ENCODE measurements at places on chromosomes 7 and 10.

DNA sequence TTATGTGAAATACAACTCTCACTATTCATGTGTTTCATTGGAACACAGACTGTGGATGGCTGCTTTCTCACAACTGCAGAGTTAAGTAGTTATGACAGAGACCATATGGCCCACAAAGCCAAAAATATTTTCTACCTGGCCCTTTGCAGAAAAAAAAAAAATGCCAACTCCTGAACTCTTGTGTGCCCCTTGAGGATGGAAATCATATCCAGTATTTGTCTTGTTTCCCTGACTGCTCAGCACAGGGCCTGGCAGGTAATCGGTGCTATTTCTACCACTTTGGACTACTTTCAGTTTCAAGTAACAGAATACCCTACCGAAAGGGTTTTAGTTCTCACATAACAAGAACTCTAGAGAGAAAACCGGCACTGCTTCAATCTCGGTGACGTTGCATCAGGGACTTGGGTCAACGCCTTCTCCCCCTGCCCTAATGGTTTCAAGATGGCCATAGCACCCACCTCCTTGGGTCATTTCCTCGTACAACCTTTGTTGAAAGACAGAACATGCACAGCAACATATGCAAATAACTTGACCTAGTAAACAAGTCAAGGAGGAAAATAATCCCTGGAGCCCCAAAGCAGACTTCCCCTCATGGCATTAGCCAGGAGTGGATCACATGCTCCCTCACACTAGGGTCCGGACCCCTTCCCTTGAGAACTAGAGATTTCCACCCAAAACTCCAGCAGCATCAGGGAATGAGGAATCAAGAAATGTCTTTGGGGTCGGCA is 11.8 kb upstream of the GPNMB start:
- DNase-seq = no peak

- no peak for DNase-seq
Measured at GRCh38 chr7:106569500-106569929, 91.4 kb downstream of the CCDC71L start.

- DNase-seq = peak; percentile 84
Measured at GRCh38 chr10:70481831-70482530, 3.4 kb downstream of the PALD1 start.

DNA sequence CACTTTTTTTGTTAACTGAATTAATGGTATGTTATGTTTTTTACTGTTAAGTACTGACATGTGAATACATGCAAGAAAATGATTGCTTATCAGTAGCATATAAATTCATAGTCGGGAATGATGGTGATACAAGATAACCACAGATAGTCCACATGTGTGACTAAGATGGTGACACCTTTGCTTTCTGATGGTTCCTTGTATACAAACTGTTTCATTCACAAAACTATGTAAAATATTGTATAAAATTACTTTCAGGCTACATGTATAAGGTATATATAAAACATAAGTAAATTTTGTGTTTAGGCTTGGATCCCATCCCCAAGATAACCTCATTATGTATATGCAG is 10.0 kb downstream of the CISD1 start:
- DNase-seq = no peak

- DNase-seq = no peak
Measured at GRCh38 chr7:63042730-63043511, 955.7 kb upstream of the ZNF722 start.

DNA sequence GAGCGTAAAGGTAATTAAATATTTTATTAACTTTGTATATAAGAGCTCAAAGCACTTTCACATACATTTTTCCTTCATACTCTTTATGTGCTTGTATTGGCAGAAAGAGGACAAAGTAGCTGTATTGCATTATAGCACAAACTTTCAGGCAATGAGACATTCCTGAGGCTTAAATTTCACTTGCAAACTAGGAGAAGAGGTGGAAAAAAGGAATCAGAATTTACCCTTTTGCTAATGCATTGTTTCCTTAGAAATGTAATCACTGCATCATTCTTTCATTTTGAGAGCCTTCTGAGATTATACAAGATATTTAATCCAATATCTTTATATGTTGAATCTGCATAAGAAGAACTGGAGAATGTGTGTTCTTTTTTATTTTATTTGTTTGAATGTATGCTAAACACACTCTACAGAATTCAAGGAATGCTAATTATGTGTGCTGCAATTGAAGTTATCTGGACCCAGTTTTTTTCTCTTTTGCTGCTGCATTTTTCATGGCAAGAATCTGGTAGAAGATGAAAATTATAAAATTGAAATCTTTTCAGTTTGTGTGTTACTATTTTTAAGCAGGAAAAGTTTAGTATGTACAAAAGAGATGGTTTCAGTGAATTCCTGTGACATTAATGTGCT is 185.1 kb downstream of the NXPH1 start:
- DNase-seq = no peak

DNA sequence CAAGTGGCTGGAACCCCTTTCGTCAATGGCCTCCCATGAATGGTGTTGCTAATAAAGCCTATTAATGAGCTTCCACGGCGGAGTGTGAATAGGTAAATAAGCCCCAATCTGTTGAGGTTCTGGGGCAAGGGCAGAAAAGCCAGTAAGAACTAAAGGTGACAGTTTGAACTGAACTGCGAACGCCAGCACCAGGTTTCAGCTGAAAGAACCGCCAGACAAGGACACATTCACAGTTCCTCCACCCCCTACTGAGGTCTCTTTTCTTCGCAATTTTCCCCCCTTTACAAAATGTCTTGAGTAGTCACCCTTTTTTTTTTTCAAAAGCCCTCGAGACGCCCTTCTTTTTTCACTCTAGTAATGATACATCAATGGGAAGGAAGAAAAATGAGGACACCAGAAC is 2.4 kb upstream of the FGFR2 start:
- no peak for DNase-seq

DNA sequence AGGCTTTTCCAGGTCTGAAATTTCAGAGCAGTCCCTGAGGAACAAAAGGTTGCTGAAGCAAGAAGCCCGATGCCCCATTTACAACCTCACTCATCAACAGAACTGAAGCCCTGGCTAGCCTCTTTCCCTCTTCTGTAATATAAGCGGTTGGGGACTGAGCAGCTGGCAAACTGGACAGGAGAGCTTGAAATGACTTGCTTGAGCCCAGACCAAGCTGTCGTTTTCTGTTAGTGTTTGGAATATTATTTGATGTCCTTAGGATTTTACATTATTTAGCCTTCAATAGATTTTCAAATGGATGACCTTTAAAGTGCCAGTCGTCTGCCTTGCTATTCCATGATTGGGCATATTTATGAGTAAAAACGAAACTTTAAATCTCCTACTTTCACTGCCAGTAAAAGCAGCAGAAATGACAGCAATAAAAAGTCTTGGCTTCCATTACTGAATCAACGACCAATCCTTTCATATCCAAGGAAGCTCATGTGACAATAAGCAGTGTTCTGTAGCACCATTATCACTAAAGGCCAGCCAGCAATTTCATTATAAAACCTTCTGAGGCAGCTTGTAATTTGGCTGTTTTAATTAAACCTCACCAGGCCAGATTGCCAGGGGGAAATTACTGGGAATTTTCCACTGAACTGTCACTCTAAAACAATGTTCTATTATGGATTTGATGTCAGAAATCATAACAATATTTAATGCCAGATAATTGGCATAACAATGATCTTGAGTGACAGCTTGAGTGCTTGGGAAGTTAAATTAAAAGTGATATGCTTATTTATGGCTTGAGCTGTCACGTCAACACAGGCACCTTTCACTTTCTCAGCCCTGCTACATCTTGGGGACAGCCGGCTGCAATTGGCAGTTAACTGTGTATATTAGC is 85.9 kb downstream of the LSMEM1 start:
- no peak for DNase-seq

- DNase-seq = no peak
Measured at GRCh38 chr10:6617309-6618076, 37.4 kb upstream of the PRKCQ start.

GRCh38 chr10:95196046-95196445 is 2.0 kb downstream of the ACSM6 start:
- DNase-seq = no peak

DNA sequence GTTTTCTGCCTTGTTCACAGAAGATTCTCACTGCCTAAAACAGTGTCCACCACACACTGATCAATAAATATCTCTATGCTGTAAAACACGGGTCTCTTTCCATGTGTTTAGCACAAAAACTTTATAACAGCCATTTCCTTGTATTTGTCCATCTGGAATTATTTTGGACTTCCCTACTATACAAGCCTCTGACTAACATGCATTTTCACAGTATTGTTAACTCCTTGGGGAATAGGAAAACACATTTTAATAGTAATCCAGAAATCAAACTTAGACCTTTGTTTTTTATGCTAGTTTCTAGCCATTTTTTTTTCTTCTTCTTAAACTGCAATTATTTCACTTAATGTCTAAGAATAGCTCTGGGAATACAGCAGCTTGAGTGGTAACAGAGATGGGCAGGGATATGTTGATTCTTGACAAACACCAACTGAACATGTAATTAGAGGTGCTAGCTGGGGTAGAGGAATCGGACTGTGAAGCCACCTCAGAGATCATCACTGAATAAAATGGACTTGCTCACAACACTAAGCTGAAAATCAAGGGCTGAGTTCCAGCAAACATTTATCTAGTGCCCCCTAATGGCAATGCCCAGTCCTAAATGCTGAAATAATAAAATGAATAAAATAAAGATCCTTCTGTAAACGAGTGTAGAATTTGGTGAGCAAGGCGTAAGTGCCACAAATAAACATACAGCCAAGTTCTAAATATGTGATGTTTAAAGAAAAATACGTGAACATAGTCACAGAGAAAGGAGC is 593.1 kb downstream of the SORCS1 start:
- peak; percentile 28 for DNase-seq

- peak; percentile 74 for DNase-seq
Measured at GRCh38 chr10:69801434-69802315, at the start of gene COL13A1. Gene COL13A1, plus strand, starts transcription at chr10:69801906. Its CDS starts 518 bp downstream, at chr10:69802424.

- DNase-seq = peak; percentile 47
Measured at GRCh38 chr7:158431941-158432347, 155.7 kb downstream of the PTPRN2 start.

- DNase-seq = no peak
Measured at GRCh38 chr10:1102831-1103230, 46.6 kb downstream of the WDR37 start.

GRCh38 chr10:126013489-126014281 is 117.3 kb downstream of the FANK1 start:
- DNase-seq = no peak

- no peak for DNase-seq
Measured at GRCh38 chr7:8305625-8306388, 43.8 kb upstream of the ICA1 start.

- no peak for DNase-seq
Measured at GRCh38 chr10:103949728-103950127, 17.2 kb upstream of the SLK start.

DNA sequence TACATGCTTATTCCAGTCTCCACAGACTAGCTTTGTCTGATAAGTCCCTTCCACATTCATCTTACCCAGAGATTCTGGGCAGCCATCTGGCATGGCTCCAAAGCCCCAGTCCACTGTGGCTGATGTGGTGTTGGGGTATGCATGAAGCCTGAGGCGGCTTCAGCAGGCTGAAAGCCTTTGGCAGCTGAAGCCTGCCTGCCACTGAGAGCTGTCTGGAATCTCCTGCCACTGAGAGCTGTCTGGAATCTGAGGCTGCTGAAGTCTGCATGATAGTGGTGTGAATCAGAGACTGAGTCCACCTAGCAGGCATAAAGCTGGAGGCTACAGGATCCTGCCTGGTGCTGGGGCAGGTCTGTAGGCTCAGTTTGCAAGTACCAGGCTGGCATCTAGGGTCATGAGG is 87.1 kb downstream of the DYNC1I1 start:
- no peak for DNase-seq

DNA sequence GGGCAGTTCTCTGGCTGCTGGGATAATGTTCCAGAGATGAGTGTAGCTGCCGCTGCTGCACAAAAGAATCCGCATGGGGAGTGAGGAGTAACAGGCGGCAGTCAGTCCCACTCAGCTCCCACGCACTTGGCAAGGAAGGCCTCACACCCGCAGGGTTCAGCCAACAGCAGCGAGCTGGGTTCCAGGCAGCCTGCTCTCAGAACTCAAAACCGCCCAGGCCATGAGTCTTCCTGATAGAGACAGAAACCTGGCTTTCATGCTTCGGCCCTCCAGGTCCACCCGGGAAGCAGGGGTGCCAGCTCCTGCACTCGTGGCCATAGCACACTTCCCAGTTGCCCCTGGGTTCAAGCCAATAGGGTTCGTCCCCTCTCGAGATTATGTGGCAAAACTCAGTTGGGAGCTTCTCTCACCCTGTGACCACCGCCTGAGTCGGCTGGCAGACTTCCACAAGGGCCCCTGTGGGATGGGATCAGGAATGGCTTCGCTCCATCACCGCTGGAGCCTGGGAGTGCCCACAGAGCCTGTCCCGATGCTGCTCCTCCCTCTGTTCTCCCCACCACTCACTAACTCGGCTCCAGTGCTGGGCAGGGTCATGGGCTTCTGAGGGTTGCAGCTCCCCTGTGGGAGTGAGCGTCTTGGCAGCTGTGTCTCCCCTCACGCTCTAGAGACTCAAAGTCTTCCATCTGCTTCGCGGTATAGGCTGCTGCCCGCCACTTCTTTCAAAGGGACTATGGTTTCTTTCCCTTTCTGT is 20.6 kb downstream of the CLRN3 start:
- no peak for DNase-seq

DNA sequence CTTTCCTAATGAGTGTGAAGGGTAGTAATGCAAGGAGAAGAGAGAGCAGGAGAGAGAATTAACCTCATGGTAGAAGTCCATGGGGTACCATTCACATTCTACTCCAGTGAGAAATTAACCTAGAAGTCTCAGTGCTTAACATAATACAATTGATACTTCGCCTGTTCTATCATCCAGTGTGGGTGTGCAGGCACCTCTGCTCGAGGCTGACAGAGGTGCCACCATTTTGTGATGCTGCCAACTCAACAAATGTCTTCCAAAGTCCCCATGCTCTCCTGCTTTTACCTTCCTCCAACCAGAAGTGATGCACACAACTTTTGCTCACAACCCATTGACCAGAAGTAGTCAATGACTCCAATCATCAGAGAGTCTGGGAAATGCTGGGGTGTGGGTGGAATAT is 118.3 kb upstream of the LAMB4 start:
- DNase-seq = no peak

GRCh38 chr7:98934267-98934666 is 55.9 kb downstream of the TRRAP start:
- DNase-seq = no peak

DNA sequence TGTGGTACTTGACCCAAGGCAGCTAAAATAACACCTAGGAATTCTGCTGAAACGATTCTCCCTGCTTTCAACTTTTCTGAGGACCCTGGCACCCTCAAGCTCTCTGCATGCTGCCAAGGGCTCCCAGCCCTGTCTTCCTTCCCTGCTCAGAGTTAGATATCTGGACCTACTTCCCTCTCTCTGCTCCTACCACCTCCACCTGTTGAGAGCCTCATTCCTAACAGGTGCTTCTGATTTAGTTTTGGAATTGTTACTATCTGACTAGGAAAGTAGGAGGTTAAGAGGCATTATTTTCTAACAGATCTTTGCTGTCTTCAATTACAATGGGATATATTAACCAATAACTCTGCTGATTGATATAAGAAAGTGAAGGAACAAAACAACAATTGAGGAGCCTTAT is 253.8 kb downstream of the FZD1 start:
- no peak for DNase-seq

DNA sequence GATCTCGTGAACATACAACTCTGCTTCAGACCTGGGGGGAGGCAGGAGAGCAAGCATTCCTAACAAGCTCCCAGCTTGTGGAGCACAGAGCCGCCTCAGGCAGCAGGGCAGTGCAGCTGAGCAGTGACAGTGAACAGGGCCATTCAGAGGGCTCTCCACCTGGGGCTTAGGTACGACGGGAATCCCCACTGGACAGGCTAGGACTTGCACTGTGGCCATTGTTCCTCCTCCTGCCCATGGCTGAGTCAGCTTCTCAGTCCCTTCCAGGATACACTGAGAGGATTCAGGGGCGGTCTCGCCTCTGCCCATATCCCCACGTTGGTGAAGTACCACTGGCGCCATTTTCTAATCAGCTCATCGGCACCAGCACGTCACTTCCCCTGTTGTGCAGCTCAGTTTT is 71.1 kb downstream of the FIGNL1 start:
- no peak for DNase-seq

Data from femur (tissue), 1 donor.